ENCODE measurements at places on chromosomes 3 and 15.

- no peak for DNase-seq
These were observed 68.6 kb downstream of the PPARG start for GRCh38 chr3:12357456-12357855.

DNA sequence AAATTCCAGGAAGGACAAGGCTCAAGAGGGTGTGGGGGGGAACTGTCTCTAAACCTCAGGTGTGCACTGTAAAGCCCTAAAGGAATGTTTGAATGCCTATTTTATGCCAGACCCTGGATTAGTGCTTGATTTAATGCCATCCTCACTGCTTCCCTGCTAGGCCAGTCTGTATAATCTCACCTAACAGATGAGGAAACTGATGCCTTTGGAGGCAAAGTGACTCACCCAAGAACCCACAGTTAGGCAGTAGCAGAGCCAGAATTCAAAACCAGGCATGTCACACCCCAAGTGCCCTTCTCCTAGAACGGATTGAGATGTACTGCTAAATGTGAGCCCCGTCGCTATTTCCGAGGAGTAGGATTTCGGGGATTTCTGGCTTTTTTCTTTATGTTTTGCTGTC, 7.8 kb downstream of the CAMK1 start:
- DNase-seq, result no peak

GRCh38 chr3:73214846-73215245, 153.4 kb downstream of the EBLN2 start:
- no peak for DNase-seq

- DNase-seq, result no peak
These were observed 12.6 kb upstream of the APH1B start for GRCh38 chr15:63264688-63265293.

- DNase-seq, result no peak
These were observed 38.1 kb downstream of the SRGAP3 start for GRCh38 chr3:9211155-9211950.

DNA sequence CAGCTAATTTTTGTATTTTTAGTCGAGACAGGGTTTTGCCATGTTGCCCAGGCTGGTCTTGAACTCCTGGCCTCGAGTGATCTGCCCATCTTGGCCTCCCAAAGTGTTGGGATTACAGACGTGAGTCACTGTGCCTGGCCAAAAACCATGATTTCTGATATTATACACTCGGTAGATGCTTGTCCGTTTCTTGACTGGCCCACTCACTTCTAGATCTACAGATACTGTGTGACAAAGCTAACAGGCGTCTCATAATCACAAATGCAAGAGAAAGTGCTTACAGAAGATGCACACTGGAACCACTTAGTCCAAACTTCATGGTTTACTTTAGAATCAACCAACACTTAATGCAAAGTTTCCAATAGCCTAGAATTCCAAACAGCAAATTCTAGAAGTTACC, 8.4 kb downstream of the PROK2 start:
- no peak for DNase-seq

DNA sequence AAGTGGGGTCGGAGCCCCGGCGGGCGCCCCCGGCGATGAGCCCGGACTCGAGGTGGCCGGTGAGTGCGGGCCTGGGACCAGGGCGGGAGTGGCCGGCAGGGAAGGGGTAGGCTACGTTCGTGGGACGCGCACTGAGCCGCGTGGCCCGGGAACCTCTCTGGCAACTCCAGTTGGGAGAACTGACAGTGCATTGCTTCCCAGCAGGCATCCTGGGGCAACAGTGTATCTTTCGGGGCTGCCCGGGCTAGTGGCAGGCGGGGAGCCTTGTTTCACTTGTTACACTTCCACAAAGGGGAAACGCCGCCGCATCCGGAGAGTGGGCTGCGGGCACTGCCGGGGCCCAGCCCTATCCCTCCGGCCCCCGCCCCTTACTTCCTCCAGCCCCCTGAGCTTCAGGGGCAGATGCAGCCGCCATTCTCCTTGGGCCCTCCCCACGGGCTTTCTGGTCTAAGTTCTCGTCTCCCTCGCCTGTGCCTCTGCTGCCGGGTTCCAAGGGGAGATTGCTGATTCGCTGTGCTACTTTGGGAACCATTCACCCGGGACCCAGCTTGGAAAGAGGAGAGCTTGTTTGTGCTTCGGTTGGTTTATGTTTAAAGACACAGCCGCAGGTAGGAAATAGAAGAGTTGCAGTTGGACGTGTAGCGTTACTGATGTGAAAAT, 675 bp downstream of the BRPF1 start:
- DNase-seq, result peak; percentile 59

DNA sequence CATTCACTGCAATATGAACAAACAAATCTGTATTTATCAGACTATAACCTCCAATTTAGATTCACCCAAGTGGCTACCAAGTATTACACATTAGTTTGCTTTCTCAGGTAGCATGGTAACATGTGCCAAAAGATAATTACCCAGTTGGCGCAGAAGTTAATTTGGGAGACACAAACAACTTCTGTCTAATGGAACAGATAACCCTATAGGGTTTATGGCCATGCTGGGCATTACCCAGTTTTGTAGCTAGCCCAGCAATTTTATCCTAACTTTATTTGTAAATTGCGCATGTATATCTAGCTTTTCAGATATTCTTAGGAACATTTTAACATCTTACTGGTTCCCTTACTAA, 780 bp downstream of the RPL22L1 start:
- DNase-seq, result no peak

- DNase-seq, result no peak
These were observed 360.9 kb downstream of the ZNF385D start for GRCh38 chr3:21390136-21390535.

- DNase-seq, result peak; percentile 38
These were observed 13.2 kb downstream of the ISG20 start for GRCh38 chr15:88651971-88652370.

DNA sequence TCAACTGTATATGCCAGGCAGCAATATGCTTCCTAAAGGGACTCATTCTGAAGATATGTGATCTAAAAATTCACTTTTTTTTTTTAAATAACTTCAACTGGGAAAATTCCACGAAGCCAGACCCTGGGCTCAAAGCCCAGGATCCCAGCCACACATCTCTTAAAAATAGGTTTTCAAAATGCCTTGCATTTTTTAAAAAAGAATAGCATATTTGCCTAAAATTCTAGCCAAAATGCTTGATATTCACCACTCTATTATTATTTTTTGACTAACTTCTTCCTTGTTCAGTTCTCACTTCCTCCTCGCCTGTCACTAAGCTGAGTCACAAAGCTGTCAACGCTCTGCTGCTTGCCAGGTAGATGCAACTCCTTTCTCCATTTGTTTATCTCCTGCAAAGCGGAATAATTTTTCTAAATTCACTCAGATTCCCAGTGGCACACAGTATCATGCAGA, 28.0 kb upstream of the VGLL4 start:
- DNase-seq, result no peak

- no peak for DNase-seq
These were observed 168.0 kb upstream of the CTDSPL start for GRCh38 chr3:37693511-37694283.

DNA sequence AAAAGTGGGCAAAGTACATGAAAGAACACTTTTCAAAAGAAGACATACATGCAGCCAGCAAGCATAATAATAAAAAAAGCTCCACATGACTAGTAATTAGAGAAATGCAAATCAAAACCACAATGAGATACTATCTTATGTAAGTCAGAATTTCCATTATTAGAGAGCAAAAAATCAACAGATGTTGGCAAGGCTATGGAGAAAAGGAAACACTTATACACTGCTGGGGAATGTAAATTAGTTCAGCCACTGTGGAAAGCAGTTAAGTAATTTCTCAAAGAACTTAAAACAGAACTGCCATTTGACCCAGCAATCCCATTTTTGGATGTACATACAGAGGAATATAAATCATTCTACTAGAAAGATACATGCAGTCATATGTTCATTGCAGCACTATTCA, 360.7 kb downstream of the NSUN3 start:
- no peak for DNase-seq

- DNase-seq, result no peak
These were observed 147.2 kb downstream of the FNDC3B start for GRCh38 chr3:172186607-172187006.

DNA sequence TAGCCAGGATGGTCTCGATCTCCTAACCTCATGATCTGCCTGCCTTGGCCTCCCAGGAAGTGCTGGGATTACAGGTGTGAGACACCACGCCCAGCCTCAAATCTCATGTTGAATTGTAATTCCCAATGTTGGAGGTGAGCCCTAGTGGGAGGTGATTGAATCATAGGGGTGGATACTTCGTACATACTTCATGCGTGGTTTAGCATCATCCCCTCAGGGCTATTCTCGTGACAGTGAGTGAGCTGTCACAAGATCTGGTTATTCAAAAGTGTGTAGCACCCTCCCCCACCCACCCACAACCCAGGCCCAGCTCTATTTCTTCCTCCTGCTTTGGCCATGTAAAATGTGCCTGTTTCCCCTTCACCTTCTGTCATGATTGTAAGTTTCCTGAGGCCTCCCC, 236.9 kb upstream of the IL12A start:
- DNase-seq, result no peak

- no peak for DNase-seq
These were observed 651.3 kb downstream of the NSUN3 start for GRCh38 chr3:94714194-94714593.

DNA sequence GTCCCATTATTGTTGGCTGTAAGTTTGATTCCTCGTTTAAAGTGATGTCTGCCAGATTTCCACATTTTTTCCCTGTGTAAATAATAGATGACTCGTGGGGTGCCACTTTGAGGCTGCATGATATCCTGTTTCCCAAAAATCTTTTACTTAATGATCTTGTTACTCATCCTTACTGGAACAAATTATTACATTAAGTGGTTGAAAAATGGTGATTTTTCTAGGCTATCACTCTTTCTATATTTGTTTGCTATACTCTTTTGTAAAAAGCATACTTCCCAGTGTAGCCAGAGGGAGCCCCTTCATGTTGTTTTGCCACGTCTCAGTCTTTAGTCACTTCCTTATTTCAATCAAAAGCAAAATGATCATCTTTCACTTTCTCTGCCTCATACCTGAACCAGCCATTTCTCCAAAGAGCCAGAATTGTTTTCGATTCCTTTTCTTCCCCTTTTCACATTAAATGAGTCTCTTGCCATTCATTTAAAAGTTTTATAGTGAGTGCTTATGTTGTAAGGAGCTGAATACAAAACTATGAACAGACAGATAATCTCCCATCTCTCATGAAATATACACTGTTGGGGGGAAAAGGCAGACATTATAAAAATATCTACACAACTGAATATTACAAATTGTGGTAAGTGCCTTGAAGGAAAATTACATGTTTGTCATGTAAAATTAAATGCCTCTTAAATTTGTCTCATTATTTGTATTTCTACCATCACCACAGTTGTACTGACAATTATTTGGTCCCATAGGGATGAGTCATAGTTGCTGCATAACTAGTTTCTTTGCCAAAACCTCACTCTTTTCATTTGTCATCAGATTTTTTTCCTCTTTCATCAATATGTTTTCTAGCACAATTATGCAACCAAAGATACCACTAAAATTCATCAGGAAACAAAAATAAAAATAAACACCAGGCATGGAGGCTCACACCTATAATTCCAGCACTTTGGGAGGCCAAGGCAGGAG, 41.5 kb downstream of the ADGRG7 start:
- no peak for DNase-seq

DNA sequence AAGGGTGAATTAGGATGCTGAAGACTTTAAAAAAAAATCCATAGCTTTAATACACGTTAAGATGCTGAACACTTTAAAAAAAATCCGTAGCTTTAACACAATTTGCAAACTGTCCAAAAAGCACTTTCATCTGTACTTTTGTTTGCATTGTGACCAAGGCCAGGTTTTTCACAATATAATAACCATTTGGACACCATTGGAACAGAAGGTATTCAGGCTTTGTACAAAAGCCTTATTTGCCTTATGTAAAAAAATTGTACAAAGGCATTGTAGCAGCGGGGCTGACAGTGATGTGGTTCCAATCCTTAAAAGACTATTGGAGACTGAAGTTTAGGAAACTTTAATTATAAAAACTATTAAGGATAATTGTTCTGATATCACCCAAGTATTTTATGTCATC, 15.2 kb upstream of the ICE2 start:
- no peak for DNase-seq

DNA sequence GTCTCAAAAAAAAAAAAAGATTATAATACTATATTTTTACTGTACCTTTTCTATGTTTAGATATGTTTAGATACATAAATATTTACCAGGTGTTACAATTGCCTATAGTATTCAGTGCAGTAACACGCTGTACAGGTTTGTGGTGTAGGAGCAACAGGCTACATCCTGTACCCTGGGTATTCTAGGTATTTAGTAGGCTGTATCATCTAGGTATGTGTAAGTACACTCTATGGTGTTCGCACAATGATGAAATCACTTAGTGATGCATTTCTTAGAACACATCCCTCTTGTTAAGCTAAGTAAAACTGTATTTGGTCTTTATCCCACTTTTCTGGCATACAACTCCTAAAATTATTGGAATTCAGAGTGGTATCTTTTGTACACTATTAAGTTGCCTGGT, 77.8 kb downstream of the CDC25A start:
- no peak for DNase-seq

DNA sequence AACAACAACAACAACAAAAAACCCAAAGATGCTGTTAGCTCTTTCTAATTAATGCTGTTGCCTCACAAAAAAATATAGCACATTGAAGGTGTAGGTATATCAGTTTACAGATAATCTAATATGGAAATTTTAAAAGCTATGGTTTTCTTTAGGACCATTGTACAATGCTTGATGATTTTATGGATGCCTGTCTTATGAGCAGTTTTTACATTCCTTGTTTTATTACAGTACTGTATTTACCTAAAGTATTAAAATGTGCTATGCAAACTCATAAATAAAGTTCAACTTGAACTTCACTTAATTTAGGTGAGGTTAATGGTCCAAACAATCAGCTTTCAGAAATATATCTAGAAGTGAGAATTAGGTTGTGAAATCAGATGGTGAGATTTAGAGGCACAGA, 212.2 kb upstream of the GOLIM4 start:
- DNase-seq, result no peak

DNA sequence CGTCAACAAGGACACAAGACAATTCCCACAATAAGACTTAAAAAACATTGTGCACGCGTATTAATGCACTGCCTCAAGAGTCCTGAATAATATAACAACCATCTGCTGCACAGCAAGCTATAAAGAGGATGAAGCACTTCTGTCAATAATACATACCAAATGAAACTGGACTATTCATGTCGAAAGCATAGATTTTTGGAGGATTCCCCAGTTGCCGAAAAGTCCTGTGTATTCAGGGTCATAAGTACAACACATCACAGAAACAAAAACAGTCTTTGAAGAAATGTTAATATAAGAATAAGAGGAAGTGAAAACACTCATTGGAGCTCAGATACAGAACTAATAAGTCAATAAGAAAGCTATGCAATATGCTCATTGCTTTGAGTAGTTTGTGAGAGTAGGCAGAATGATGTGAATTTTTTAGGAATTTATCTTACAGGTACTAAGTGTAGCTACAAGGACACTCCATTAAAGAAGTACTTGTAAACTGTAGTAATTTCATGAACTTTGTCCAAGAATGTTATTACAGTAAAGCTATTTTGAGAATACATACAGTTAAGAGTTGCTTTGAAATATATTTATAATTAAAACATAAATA, 31.6 kb downstream of the CBLB start:
- no peak for DNase-seq

Measured in right forelimb (tissue), 1 donor.